ENCODE measurements at places on chromosomes 1 and 21.

DNA sequence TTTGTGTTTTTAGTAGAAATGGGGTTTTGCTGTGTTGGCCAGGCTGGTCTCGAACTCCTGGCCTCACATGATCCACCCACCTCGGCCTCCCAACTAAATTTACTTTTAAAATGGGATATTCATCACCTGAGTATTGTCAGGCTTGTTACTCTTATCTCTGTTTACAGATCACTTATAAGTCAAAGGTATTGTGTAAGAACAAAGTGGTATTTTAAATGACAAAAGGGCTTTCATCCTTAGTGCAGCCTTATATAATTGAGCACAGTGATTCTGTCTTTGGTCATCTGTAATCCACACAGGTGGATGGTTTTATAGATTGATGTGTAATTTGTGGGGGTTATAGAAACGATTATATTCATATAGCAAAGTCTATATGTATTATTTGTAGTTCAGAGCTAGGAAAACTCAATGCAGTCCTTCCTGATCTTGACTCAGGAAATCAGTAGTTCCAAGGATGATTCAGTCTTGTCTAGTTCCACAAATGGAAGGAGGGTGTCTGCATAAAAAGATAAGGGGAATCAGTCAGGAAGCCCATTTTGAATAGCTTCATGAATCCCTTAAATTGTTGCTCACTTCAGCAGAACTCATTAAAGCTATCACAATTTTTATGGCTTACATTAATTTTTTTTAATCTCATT, 34.6 kb downstream of the STXBP3 start:
- no peak for DNase-seq

GRCh38 chr1:25676488-25676887, 59.9 kb downstream of the MAN1C1 start:
- no peak for DNase-seq

DNA sequence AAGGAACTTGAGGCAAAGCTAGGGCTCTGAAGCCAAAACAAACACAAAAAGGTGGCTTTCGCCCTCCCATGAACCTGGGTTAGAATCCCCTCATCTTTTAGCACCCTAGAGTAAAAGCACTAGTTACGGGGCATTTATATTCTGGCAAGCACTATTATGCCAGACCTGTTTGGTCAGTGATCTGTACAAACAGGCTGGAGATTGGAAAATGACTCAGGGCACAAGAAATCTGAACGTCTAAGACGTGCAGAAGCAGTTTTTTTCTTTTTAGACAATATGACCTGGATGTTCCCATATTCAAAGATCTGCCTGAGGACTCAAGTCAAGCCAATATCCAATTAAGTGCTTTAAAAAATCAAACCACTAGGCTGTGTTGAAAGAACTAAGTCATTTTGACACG, 3.0 kb downstream of the ZNF436 start:
- no peak for DNase-seq

DNA sequence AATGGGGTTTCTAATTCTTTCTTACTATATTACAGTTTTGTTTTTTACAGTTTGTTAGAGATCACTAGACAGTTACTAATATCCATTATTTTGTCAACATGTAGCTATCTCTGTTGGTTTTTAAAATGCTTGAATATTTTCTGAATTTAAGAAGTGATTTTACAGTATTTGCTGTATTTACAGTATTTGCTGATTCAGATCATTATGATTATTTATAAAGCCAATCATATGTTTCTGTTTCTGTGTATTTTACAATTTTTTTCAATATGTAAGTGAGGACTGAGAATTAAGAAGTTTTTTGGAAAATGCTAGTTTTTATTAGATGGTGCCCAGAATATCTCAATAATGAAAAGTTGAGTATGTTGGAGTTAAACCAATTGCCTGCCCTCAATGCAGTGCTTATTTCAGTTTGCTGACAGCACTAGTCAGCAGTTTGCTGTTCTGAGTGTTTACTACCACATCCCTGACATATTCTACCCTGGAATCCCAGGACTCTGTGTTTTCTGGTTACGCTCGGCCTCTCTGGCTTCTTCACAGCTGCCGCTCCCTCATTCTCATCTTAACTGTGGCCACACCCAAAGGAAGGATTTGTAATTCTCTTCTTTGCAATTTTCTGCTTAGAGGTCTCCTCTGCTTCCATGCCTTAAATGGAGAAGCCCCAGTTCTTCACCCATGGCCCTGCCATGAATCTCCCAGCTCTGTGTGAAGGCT, 68.0 kb upstream of the BACH1 start:
- DNase-seq: no peak

- no peak for DNase-seq
Observed at GRCh38 chr1:19737104-19737825, 62.5 kb downstream of the TMCO4 start.

DNA sequence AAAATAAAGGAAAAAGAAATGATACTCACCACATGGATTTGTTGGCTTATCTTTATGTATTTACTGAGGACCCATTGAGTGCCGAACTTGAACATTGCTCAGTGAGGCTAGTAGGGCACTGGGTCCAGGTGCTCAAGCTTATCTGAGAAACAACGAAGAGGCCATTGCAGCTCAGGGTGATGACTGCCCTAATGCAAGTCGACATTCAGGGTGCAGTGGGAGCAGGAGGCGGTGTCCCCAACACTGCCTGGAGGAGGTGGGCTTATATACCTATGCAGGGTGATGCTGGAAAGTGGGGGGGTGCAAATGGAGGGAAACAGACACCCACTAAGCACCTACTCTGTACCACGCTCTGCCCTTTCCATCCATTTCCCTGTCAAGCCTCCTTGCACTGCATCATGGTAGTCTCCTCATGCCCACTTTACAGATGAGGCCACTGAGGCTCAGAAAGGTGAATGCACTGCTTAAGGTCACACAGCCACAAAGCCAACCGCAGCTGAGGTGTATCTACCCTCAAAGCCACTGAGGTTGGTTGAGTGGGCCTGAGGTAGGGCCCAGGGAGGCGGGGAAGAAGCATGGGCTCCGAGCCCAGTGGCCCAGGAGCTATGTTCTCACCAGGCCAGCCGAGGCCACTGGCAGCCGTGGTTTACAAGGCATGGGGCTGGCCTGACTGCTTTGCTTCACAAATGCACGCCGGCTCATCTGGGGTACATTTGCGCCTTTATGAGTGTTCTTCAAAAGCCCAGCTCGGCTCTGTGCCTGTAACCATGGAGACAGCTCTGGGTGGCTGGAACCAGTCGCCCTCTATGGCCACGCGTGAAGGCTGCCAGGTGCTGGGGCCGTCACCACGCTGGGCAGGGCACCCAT, 103.8 kb downstream of the EPHB2 start:
- no peak for DNase-seq

GRCh38 chr1:16727190-16728111, 12.9 kb upstream of the RNU1-4 start:
- DNase-seq: peak; percentile 42

GRCh38 chr1:19435181-19435580, 50.2 kb downstream of the CAPZB start:
- no peak for DNase-seq

- no peak for DNase-seq
Observed at GRCh38 chr1:145782272-145783099, 41.4 kb downstream of the RNF115 start.

- DNase-seq: no peak
Observed at GRCh38 chr21:26967062-26967913, at the start of gene ADAMTS5. Gene ADAMTS5 (minus strand): TSS chr21:26967088. CDS start chr21:26966391, 697 bp downstream.

- DNase-seq: no peak
Observed at GRCh38 chr21:41048145-41048544, 119.8 kb upstream of the BACE2 start.

GRCh38 chr1:14983277-14983676, 170.3 kb upstream of the TMEM51 start:
- no peak for DNase-seq

GRCh38 chr1:184253921-184254320, 132.9 kb upstream of the C1orf21 start:
- no peak for DNase-seq

GRCh38 chr1:43422995-43423671, 30.6 kb downstream of the HYI start:
- no peak for DNase-seq

DNA sequence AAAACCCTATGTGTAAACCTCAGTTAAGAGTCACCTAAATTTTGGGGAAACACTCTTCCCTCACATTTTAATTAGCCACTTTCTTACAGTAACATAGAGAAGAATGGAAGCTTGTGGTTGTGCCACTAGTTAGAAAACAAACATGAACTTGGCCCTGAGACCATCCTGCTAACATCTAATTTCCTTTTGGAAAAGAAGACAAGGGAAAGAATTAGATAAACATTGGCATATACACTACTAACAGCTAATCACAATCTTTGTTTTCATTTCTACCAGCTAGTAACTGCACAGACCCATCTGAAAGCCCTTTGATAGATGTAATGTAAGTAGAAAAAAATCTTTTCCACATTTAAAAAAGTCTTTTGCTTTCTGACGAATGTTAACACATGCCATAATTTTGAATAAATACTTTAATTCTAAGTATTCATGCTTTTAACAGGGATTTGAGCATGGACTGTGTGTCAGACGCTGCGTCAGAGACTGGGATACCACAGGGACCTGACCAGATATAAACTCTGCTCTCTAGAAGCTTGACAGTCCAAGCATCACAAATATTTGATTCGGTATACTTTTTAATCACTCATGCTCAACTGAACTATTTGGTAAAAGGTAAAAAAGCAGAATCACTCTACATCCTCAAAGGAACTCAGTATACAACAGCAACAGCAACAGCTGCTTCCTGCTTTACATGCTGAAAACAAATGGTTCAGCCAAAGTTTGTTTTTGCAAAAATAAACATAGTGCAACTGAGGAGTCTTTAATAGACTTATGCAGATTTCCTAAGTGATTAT, 30.2 kb downstream of the DPH5 start:
- DNase-seq: no peak

- no peak for DNase-seq
Observed at GRCh38 chr1:113153116-113153803, 80.3 kb downstream of the LRIG2 start.

DNA sequence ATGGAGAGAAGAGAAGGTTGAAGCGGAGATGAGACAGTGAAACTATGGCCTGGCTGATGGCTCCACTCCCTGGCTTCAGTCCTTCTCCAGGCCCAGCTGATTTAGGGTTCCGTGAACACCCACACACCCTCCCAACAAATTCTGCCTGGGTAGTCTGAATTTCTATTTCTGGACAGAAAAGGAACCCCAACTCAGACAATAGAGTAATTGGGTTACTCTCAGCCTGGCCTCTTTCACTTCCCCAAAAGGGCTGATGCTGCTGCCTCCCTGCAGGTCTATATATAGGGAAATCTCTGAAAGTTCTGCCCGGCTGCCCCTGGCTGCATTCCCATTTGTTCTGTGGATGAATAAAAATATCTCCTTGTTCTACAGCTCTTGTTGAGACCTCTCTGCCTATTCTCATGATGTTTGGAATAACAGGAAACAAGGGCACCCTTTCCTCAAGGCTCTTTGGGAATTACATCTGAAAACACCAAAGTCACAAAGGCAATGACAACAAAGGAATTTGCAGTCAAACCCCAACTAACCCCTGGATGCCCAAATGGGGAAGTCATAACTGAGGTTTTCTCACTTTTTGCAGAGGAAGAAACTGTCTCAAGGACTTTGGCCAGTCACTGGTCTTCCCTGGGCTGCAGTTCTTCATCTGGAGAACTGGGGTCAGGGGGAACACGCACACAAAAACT, 11.4 kb upstream of the ZSCAN20 start:
- DNase-seq: peak; percentile 67

- DNase-seq: no peak
Observed at GRCh38 chr1:10509809-10510509, 35.2 kb downstream of the PEX14 start.

DNA sequence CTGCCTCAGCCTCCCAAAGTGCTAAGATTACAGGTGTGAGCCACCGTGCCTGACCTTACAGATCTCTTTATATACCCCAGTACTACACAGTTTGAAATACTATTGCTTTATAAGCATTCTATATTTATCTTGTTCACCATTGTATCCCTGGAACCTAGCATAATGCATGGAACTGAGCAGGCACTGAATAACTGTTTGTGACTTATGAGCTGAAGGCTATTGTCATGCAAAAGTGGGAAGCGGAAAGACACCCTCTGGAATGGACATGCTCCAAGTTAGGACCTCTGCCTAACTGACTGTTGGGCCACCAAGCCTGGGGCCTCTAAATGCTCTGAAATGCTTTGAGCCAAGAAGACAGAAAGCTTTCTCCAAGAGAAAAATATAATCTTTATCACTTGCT, 8.1 kb downstream of the LRRC41 start:
- DNase-seq: no peak

DNA sequence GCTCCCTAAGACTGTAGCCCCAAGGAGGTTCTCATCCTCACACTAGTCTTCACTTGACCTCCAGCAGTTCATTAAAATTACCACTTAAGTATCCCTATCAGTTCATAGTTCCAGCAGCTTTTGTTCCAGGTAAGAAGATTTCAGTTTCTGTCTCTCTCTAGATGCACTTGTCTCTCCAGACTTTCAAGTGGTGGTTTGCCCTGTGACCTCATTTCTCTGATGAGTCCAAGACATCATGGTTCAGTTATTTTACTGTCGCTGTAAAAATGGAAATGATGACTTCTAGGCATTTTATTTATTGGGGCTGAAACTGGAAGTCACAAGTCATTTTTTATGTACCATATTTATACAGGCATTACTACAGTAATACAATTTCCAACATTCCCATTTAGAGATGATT, 17.9 kb upstream of the RGS18 start:
- no peak for DNase-seq

DNA sequence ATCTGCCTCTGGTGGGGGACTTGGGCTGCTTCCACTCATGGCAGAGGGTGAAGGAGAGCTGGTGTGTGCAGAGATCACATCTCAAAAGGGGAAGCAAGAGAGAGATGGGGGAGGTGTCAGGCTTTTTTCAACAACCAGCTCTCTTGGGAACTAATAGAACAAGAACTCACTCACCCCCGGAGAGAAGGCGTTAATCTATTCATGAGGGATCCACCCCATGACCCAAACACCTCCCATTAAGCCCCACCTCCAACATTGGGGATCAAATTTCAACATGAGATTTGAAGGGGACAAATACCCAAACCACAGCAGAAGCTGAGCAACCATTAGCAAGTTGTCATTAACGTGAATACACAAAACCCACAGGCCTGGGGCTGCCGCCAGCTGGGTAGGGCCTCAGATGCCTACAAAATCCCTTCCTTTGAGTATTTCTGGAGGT, 12.0 kb upstream of the VWA5B1 start:
- no peak for DNase-seq

Measured in GM12878 (cell line).